Activated CD4-positive, alpha-beta T cell treated with anti-CD3 and anti-CD28 coated beads for 24 hours (primary cell): ENCODE measurements at places on chromosomes 6 and 20.

DNA sequence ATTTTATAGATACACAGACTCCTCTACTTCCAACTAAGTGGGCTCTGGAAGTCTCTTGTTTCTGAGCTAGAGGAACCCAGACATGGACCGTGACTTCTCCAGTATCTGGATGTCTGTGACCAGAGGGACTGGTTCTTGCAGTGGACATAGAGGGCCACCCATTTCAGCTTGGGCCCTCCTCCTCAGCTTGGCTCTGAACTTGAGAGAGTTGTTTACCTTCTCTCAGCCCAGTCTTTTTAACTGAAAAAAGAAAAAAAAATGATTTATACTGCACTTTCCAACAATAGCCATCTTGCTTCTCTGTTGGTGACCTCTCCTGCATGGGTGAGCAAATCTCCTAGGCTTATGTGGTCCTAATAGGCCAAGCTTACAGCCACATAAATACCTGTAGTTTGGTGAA is 60.3 kb upstream of the TMEM181 start:
- DNase-seq: no peak

- DNase-seq: no peak
Measured at GRCh38 chr6:17347012-17347411, 46.4 kb upstream of the CAP2 start.

GRCh38 chr6:29665942-29666825 is 9.3 kb downstream of the MOG start:
- no peak for DNase-seq

- DNase-seq: no peak
Measured at GRCh38 chr6:44315516-44315915, 2.4 kb upstream of the AARS2 start.

GRCh38 chr6:31005249-31006020 is 4.8 kb upstream of the MUC22 start:
- DNase-seq: no peak

DNA sequence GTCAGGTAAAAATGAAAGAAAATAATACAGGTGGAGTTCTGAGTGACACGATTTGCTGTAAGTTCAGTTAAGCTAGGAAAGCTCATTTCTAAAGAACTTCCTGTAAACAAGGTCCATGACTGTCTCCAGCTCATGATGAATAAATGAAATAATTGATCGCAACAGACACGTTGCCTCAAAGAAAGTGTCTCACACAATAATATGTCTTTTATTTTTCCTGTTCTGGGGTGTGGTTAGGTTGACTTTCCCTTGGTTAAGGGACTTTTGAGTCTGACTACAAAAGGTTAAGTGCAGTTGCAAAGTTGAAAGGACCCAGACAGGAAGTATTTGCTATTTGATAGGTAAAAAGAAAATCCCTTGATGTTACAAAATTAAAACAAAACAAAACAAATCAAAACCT is 304.2 kb upstream of the PRDM1 start:
- DNase-seq: no peak

GRCh38 chr20:44465001-44465560 is 10.6 kb upstream of the TTPAL start:
- no peak for DNase-seq

DNA sequence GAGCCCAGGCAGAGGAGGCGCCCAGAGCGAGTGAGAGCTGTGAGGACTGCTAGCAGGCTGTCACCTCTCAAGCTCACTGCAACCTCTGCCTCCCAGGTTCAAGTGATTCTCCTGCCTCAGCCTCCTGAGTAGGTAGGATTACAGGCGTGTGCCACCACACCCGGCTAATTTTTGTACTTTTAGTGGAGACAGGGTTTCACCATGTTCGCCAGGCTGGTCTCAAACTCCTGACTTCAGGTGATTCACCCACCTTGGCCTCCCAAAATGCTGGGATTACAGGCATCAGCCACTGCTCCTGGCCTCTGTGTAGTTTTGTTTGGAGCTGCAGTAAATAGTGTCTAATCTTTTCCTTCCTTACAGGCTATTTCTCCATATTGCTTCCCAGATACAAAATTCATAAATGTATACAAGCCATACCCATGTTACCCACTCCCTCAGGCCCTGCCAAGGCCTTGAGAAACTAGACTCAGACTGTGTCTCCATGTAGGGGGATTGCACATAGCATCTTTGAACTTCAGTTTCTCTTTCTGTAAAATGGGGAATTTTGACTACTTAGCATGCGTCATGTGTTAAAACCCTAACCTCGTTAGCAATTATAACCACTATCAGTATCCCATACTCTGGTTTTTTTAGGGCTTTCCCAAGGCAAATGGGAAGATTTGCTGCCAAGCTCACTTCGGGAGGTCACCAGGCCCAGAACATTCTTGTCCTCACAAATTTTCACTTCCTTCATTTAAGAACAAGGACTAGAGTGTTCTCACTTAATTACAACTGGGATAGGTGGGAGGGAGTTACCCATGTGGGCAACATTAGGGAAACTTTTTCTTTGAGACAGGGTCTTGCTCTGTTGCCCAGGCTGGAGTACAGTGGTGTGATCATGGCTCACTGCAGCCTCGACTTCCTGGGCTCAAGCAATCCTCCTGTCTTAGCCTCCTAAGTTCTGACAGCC is 67.3 kb upstream of the DDR1 start:
- no peak for DNase-seq

- no peak for DNase-seq
Measured at GRCh38 chr6:85089255-85089654, 324.9 kb upstream of the TBX18 start.

- no peak for DNase-seq
Measured at GRCh38 chr20:53888951-53889350, 181.4 kb downstream of the BCAS1 start.

DNA sequence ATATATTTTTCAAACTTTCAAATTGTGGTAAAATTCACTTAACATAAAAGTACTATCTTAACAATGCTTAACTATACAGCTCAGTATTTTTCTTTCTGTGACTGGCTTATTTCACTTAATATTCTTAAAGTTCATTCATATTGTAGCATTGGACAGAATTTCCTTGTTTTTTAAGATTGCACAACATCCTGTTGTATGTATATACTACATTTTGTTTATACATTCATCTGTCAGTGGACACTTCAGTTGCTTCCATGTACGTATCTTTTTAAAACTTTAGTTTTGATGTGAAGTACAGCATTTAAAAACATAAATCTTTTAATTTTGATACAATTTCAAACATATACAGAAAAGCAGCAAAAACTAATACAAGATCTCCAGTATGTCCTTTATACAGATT is 220.7 kb downstream of the ZFAND3 start:
- no peak for DNase-seq

DNA sequence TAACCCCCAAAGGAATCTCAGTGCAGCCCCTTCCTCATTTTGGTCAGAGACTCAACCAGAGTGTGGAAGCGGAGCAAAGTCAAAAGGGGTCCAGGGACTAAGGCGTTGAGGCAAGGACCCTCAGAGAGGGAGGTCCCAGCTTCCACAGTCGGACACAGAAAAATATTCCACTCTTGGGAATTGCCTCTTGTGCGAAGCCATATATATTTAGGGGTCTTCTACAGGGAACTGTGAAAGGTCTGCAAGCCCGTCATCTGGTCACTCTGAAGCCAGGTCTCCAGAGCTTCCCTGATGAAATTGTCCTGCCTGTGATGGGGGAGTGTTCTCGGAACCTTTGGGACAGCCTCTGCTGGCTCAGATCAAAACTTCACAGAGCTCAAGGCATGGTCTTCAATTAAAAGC is 160.8 kb downstream of the TBXT start:
- no peak for DNase-seq

- DNase-seq: no peak
Measured at GRCh38 chr20:11205769-11206362, 532.1 kb upstream of the JAG1 start.

DNA sequence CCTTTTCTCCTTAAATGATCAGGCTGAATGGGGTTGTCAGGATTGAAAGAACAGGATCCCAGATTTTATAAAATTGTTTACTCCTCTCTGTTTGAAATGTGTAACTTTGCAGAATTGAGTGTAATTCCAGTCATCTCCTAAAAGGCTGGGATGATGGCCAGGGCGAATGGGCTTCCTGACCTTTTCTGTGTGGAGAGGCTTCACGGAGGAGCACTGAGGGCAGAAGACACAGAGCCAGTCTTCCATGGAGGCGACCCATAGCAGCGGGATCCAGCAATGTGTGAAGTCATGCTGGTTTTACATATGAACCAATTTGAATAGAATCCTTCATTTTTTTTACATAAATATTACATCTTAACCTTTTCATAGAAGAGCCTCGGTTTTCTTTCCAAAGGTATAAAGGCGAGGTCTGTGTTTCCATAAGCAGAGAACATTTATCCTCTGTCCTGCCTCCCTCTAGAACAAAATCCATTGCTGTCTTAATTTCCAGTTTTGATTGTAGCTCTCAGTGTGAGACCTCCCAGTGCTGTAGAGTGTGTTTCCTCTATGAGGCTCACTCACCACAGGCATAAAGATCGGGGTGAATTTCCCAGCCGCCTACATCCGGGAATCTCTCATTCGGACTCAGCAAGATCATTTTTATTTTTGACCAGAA is 369.7 kb upstream of the FLRT3 start:
- DNase-seq: no peak

GRCh38 chr6:106648651-106649308 is 19.4 kb downstream of the QRSL1 start:
- no peak for DNase-seq

DNA sequence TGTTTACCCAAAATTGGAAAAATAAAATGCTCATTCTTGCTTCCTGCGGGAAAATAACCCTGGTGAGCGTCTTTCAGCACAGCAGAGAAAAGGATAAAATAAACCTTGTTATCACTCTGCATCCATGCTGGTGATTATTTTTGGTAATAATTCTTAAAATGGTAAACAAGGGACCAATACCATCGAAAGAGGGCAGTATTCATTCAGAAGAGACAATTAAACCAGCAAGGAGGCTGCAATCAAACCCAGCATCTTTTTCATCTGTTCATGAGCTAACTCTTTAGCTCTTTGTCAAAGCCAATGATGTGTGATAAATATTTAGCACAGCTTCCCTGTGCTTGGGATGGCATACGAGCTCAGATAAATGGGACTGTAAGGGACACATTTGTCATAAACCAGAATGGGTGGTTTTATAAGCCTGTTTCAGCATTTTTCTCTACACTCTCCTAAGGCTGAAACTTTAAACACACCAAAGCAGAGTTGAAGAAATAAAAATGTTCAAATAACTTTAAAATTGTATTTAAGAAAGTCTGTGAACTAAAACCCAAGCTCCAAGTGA is 34.4 kb downstream of the CDH26 start:
- DNase-seq: no peak

- no peak for DNase-seq
Measured at GRCh38 chr20:63064745-63065711, 58.3 kb upstream of the BHLHE23 start.

DNA sequence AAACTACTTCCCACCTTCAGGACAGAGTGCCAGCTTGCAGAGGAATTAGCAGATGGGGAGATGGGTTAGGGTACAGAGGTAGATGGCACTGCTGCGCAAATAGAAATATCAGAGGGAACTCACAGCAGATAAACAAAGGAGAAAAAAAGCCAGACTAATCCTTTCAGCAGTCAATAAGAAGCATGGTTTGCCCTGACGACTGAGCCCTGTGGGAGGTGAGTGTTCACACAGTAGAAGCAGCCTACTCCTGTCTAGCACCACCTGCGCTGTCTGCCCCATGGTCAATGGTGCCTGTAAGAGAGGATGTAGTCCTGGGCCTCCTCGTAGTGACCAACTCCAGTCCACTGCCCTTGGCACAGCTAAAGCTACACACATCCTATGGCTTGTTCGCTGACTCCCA is 174.1 kb downstream of the IBTK start:
- no peak for DNase-seq
